GF-D8 (cell line): ENCODE measurements at places on chromosomes 16 and 17.

GRCh38 chr16:16908077-16908476 lies 529.1 kb downstream of the NPIPA7 start:
- DNase-seq: no peak

DNA sequence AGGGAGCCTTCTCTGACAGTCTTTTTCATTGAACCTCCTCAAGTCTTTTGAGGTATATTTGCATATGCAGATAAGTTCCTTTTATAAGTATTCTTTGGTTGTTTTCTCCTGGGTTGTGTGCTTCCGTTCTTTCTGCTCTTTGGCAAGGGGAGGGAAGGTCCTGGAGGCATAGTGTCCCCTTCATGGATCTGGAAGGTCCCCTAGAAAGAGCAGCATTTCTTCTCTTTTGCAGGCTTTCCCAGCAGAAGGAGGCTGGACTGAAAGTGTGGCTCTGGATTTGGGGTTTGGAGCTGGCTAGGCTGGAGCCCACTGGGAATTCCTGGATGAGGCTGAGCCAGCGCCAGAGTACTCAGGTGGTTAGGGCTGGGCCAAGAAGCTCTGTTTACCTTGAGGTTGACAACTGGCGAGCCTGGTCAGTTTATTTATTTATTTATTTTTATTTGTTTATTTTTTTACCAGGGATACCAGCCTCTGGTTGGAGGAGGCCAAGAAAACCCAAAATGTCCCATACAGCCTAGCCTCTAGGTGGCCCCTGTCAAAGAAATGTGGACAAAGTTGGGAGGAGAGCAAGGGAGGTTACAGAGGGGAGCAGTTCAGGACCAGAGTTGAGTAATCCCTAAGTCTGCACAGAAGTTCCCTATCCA lies 5.4 kb upstream of the TOP2A start:
- DNase-seq: no peak

- DNase-seq: no peak
Observed at GRCh38 chr17:7147772-7148171, 31.4 kb downstream of the ASGR1 start.

DNA sequence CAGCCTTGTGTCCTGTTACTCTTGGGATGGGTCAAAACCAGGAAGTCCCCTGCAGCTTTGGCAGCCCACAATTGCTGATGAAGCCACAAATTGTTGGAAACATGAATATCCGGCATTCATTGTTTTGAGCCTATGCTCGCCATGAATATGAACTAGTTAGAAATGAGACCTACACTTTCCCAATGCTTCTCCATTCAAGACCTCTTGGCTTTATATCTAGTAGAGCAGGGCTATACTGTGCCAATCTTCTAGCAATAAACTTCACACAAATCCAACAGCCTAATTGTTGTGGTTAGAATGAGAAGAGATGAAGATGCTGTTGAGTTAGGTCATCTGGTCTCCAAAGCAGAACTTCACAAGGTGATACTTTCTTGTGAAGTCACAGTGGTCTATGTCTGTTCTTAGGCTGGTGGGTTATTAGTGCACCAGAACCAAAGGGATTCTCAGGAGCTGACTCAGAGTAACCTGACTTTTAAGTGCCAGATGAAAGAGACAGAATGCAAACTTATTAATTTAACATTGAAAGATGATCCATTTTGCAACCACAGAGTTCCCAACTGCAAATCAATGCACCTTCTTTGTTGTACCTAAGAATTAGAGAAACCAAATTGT lies 13.7 kb upstream of the KRT23 start:
- DNase-seq: no peak
